ENCODE measurements at places on chromosomes 7 and 10.
A peak's percentile ranks its signal among the peaks of the same experiment; 100 is the strongest.

- DNase-seq, result no peak
Measured at GRCh38 chr10:122285506-122286444, 14.7 kb downstream of the BTBD16 start.

GRCh38 chr7:92917230-92917629 lies 80.9 kb upstream of the CDK6 start:
- no peak for DNase-seq

DNA sequence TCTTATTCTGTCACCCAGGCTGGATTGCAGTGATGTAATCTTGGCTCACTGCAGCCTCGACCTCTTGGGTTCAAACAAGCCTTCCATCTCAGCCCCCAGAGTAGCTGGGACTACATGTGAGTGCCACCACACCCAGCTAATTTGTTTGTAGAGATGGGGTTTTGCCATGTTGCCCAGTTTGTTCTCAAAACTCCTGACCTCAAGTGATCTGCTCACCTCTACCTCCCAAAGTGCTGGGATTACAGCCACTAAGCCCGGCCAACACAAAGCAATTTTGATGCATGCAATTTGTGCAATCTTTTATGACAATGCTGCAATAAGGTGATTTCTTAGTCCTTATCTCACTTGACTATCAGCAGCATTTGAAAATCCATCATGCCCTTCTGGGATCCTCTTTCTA lies 333.1 kb downstream of the FRMD4A start:
- DNase-seq, result no peak

GRCh38 chr7:33355386-33355785 lies 226.0 kb downstream of the BBS9 start:
- no peak for DNase-seq

DNA sequence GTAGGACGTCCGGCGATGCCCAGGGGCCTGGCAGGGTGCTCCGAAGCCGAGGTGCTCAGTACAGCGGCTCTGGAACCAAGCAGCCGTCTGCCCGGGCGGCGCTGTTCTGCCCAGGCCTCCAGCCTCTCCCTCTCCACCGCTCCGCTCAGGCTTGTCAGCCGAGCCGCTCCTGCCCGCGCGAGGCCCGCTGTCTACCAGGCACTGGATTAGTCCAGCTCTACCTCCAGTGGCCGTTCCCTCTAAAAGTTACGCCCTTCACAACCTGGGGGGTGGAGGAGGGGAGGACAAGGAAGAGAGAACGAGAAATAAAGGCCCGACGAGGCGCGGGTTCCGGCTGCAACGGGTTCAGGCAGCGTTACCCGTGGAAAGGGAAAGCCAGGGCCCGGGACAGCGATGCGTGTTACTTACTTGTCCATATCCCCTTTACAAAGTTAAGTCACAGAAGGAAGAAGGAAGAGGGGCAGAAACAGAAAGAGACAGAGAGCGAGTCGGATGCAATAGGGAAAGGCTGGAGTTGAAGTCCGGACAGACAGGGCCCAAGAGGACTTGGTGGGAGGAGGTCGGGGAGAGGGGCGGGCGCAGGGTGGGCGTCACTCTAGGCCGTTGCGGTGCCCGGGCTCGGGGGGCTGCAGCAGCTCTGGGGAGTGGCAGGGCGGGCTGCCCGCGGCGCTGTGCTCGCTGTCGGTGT lies 2.8 kb downstream of the SP8 start:
- DNase-seq, result no peak

DNA sequence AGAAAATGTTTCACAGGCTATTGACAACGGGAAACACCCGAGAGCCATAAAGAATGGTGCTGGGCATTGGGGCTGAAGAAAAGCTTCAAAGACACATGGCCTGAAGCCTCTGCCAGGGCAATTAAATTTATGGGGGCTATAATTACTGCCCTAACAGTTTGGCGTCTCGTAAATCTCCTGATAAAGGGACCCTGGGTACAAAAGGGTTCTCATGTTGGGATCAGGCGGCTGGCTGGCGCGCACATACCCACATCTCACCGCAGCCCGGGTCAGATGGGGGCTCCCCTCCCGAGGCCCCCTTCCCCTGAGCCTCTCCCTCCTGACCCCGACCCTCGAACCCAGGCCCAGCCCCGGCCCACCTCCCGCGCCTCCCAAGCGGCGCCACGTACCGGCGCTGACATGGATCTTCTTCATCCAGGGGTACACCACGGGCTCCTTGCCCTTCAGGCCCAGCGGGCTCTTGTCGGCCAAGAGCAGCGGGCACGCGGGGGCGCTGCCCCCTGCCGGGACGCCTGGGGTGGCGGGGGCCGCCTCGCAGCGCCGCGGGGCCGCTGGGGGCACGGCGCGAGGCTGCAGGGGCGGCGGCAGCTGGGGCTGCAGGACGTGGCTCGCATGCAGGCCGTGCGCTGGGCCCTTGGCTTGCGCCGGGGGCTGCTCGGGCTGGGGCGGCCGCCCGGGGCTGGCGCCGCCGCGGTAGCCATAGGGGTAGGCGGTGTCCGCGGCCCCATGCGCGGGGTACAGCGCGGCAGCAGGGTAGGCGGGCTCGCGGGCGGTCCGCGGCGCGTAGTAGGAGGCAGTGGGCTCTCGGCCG lies 623 bp downstream of the HOXA4 start:
- DNase-seq, result no peak

DNA sequence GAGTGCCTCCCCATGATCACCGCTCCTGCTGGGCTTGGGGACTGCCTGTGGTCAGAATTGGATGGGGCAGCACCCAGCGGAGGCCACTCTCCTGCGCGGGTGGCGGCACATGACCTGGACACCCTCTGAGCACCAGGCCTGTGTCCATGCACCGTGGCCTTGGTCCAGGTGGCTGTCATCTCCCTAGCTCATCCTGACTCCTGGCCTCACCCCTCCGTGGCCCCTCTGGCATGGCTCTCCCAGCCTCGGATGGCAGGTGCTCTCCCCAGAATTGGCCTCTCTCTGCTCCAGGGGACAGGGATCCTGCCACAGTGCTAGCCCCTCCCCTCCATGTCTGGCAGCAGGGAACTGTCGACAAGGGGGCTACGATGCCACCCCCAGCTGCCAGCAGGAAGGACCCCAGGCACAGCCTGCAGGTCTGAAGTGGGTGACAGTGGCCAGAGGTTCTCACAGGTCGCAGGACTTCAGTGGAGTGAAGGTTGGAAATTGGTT lies 37.2 kb upstream of the BTBD16 start:
- no peak for DNase-seq

DNA sequence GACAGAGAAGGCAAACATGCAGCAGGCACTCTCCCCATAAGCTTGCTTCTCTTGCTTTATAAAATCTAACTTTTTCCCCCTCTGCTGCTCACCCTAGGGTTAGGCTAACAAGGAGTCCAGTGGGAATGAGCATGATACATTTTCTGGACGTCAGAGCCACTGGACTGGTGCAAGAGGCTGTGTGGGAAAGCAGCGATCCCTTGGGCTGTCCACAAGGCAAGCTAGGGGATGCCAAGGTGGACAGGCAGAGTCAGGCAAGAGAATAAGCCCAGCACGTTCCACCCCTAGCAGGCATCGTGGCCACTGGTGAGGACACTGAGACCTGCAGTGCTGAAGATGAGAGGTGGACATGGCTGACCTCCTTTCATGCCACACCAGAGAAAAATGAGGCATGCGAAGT lies 290.9 kb upstream of the ZMIZ1 start:
- DNase-seq, result no peak

DNA sequence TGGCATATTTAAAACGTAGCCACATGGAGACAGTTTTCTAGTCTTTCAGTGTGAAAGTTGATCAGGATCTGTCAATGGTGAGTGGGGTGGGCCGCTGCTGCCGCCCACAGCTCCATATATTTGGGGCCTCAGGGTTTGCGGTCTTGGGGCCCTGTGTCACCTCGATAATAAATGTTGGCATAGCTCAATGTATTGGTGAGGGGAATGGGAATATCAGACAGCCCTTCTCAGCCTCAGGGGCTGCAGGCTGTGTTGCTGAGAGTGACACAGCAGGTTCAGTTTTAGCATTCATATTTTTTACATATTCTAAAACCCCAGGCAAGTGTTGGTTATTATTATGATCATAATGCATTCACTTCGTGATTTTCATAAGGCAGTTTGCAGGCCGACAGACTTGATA lies 5.3 kb downstream of the CDH23 start:
- no peak for DNase-seq

- no peak for DNase-seq
Measured at GRCh38 chr7:44223362-44224079, 22.7 kb downstream of the YKT6 start.

DNA sequence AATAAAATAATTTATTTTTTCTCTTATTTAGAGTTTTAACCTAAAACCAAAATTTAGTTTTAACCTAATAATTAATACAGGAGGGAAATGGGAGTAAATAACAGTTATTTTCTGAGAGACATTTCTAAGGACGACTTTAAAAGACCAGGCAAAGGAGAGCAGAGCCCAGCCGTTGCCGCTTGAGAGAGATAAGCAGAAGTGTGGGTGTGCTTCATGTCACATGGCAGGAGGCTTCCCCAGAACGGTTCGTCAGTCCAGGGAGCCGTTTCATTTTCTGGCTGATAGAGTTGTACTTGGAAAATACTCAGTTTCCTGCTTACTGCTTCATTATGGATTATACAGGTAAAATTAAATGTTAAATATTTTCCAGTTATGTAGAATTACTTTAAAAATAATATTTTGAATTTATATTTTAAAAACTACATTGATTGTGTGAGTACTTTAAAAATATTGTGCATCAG lies 61.4 kb downstream of the ST7 start:
- DNase-seq, result no peak

DNA sequence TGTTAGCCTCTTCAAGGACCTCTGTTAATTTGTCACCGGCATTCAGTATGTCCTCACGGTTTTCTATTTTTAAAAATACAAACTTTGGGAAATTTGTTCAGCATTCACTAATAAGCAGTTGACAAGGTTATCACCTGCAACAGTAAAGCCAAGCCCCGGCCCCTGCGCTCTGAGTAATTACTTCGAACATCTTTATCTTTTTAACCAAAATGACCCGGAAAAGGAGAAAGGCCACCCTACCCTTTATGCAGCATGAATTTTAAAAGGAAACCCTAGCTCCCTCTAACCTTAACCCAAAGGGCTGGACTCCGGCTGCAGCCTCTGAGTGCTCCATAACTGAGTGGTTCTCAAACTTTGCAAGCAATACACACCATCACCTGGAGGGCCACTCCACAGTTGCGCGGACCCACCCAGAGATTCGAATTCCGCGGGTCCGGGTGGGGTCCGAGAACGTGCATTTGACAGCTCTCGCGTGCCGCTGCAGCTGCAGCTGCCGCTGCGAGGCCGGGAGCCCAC lies 940 bp downstream of the NSMCE4A start:
- no peak for DNase-seq

GRCh38 chr10:61250131-61250530 lies 203.1 kb downstream of the TMEM26 start:
- no peak for DNase-seq

GRCh38 chr7:4416396-4417056 lies 265.6 kb upstream of the FOXK1 start:
- no peak for DNase-seq

- DNase-seq, result no peak
Measured at GRCh38 chr10:34080485-34081346, 734.4 kb downstream of the PARD3 start.

DNA sequence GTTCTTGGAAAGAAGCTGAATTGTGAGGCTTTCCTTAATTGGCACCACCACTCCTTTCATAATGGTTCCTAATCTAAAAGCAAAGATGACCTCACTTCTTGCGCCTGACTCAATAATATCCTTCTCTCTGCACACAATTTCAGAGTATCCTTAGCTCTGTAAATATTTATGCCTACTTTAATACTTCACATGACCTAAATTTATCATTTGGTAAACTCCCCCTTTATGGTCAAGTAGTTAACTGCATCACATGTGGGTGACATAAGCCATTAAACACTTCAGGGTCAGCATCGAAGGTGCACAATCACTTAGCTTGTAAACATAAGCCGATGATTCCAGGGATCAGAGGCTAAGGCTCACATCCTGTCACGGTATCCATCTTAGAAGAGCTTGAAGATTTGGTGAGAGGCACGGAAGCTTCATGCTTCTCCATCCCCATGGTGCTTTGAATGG lies 7.3 kb upstream of the RHOBTB1 start:
- no peak for DNase-seq

- no peak for DNase-seq
Measured at GRCh38 chr10:81216949-81217348, 658.0 kb upstream of the NRG3 start.

GRCh38 chr7:36887233-36887632 lies 162.9 kb upstream of the AOAH start:
- DNase-seq, result no peak

- DNase-seq, result no peak
Measured at GRCh38 chr10:29630205-29631048, 4.3 kb downstream of the SVIL start.

GRCh38 chr10:108141064-108141463 lies 976.6 kb upstream of the SORCS1 start:
- DNase-seq, result no peak

- peak; percentile 29 for DNase-seq
Measured at GRCh38 chr7:100894860-100895700, 608 bp downstream of the ACHE start.

DNA sequence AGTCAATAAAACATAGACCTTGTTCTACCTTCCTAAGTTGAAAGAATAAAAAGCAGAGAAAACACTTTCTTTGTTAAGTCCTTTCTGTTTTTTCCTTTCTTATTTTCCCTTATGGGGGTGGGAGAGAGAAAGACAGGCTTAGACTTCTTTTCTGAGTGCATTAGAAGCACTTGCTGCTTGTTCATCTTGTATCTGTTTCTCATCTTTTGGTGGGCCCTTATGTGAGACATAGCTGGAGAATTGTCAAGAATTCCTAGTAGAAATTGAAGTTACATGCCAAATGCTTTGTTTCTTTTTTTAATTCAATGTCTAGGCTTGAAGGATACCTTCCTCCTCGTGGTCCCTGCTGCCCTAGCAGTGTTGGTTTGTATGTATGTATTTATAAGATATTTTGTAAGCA lies 6.7 kb downstream of the EIF4EBP2 start:
- DNase-seq, result no peak

- DNase-seq, result no peak
Measured at GRCh38 chr10:99418910-99419624, 11.4 kb downstream of the GOT1 start.

DNA sequence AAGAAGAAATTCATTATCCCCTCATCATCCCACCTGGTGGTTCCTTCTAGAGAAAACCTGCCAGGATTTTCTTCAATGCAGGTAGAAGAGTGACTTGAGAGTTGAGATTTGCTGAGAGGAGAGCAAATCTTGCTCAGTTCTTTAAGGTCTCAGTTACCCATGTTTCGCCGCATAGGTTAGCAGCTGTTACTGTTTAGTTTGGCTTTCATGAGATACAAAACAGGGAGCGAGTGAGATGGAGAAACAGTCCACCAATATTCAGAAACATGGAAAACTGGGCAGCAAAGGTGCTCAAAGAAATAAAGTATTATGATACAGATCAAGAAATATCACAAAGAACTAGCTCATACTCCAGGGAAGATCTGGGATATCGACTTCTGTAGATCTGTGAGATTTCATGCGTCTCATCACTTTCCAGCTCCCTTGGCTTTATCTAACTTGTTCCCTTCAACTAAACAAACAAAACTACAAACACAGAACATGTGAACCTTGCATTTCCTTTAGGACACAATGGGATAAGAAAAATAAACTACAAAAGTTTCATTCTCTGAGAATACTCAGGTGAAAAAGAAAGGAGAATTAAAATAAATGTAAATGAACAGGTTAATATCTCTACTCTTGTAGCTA lies 63.4 kb downstream of the AKR1C4 start:
- DNase-seq, result no peak

Data from T-helper 2 cell (primary cell).